ENCODE measurements at places on chromosomes 5 and 9.

- no peak for DNase-seq
These were observed 278.4 kb downstream of the ASTN2 start for GRCh38 chr9:117136461-117136860.

DNA sequence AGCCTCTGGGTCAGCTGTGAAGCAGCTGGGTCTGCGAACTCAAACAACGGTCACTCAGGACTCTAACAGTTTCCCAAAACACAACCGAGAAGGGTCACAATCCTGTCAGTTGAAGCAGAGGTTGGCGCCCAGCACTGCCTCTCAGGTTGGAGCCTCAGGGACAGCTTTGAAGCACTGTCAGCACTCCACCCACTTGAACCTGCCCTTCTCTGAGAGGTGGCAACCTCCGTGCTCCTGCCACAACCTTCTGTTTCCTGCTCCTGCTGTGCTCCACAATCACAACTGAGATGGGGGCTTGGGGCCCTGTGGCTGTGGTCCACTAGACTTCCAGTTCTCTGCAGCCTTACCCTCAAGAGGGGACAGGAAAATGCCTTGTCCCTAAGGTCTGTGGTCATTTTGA lies 21.7 kb upstream of the LCP2 start:
- no peak for DNase-seq

DNA sequence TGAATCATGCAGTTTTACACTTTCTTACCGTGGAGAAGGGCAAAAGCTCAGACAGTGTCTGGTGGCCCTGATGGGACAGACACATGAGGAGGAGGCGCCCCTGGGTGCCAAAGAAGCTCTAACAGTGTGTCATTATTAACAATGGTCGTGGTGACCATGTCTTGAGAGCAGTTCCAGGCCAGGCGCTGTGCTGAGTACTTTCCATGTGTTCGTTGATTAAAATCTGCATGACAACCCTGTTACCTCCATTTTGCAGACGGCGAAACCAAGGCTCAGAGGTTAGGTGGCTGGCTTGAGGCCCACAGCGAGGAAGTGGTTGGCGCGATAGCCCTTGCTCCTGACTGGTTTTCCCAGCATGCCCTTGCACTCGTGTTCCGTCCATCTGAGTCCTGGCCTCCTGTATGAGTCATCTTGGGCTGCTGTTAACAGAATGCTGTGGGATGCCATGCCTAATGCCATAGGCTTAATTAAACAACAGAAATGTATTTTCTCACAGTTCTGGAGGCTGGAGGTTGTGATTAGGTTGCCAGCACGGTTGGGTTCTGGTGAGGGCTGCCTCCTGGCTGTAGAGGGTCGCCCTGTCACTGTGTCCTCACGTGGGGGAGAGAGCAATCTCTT lies 92.0 kb downstream of the AMBP start:
- DNase-seq: no peak

DNA sequence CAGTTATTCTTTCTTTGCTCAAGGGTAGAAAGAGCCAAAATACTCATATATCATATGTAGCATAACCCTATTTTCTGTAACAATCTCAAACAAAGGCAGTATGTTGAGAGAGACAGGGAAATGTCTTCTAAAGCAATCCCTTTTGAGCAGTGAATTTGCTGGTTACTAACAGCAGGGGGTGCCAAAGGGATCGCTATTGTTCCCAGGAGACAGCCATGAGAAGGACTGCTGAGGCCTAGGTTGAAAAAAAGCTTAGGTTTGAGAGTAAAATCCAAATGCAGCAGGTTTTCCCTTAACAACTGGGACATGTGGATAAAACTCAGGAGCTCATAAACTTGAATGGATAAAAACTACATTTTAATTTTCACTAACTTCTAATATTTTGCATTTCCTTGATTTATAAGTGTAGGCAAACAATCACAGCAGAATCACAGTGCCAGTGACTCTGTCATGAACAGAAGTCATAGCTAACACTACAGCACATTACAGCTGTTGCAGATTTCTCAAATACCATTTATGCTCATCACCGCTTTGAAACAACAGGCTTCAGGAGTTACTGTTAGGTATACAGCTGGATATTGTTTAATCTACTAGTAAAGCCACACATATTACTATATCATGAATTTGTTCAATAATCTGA lies 148.4 kb downstream of the MAPKAP1 start:
- no peak for DNase-seq
